ENCODE measurements at places on chromosomes 13 and 19.

- DNase-seq, result no peak
These were observed 72.5 kb downstream of the PCDH17 start for GRCh38 chr13:57704031-57704430.

DNA sequence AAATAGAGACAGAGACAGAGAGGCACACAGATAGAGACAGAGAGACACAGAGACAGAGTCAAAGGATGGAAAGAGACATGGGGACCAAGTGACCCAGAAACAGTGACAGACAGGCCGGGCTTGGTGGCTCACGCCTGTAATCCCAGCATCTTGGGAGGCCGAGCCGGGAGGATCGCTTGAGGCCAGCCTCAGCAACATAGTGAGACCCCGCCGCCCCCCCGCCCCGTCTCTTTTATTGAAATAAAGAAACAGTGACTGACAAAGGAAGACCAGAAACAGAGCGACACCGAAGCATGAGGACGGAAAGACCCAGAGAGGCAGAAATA is 848 bp upstream of the NECTIN2 start:
- no peak for DNase-seq

- DNase-seq, result no peak
These were observed 242.8 kb downstream of the ENOX1 start for GRCh38 chr13:43544011-43544410.

- DNase-seq, result no peak
These were observed 176.4 kb downstream of the FLT1 start for GRCh38 chr13:28318496-28318895.

DNA sequence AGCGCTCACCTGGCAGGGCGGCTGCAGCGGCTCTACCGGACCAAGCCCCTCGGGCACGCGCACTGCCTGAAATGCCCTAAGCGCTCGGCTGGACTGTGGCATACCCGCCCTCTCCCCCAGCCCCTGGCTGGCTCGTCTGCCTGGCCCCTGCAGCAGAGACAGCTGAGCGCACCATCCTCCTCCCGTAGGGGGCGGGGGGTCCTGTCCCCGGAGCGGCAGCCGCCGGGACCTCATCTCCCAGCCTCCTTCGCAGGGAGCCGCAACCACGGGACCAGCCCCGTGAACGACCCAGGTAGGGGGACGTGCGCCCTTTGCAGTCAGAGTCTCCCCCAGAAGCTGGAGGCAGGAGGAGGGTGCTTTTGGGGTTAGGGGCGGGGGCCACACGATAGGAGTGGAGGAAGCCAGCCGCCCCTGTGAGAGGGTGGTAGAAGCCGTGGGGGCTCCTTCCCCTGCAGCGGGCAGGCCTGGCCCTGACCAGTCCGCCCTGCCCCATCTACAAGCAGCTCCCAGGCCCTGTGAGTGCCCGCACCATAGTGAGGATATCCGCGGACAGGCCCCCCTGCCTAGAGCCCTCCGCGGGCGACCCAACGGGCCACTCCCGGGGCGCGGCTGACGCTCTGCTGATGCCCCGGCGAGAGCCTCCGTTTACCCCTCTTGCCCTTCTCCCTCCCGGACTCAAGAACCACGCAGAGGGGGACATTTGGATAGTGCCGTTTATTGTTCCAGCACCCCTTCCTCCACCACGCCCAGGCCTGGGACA is 34.2 kb downstream of the ZNF787 start:
- no peak for DNase-seq

- DNase-seq, result peak; percentile 62
These were observed 3.0 kb upstream of the SLC6A16 start for GRCh38 chr19:49327878-49328544.

- DNase-seq, result no peak
These were observed 62.6 kb downstream of the MLLT1 start for GRCh38 chr19:6216996-6217751.

- no peak for DNase-seq
These were observed 517.5 kb downstream of the KLF5 start for GRCh38 chr13:73576291-73576690.

- no peak for DNase-seq
These were observed 37.5 kb upstream of the CEACAM20 start for GRCh38 chr19:44566984-44567383.

DNA sequence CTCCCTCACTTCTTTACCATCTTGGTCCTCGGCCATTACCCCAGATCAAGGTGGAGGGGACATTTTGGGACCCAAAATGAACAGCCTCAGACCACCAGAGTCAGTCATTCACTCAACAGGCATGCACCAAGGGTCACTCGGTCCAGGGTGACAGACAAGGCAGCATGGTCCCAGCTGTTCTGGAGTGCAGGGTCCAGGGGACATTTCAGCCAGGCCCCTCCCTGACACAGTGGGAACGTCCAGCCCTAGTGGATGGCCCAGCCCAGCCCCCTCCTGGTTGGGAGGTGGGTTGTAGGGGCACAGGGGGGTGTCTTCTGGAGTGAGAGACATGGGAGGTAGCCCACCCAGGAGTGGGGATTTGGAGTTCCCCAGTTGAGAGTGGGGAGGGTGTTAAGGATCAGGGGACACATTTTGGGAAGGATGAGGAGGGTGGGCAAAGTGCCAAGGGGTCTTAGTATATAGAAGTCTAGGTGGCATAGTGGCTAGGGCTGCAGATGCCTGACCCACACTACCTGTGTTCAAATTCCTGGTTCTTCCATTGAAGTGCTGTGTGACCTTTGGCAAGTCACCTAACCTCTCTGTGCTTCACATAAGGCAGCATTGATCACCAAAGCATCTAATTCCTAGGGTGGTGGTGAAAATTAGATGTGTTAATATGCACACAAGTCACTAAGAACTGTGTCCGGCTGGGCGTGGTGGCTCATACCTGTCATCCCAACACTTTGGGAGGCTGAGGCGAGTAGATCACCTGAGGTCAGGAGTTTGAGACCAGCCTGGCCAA is 2.5 kb upstream of the FCER2 start:
- DNase-seq, result no peak

DNA sequence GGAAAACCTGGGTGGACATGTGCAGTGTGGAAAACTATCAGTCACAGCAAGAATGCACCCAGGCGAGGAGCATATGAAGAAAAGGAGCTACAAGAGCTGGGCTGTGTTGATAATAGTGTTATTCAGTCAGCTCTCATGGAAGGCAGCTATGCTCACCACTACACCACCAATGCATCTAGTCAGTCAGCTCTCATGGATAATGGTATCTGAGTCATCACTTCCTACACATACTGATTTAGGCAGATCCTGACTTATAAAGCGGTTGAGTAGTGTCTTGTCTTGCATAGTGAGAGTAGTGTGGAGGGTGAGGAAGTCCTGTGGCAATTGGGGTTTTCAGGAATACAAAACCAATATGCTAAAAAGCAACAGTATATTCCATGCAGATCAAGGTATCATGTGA is 9.1 kb upstream of the ZNF160 start:
- no peak for DNase-seq

GRCh38 chr19:56132316-56132822 is 8.7 kb upstream of the ZNF444 start:
- no peak for DNase-seq

- no peak for DNase-seq
These were observed 51.5 kb downstream of the BICRA start for GRCh38 chr19:47660435-47660832.

DNA sequence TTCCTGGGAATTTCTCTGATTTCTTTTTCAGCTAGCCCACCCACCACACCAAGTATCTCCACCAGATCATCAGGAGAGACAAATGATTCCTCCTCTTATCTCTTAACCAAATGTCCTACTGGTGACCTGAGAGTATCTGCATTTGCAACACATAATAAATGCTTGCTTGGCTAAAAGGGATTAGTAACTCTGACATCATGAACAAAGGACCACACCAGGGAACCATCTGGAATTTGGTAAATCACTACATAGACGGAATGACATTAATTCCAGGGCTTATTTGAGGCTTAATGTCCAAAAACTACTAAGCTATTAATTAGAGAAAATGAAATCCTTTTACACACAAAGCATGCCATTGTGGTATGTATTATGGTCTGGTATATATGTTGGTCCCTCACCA is 139.0 kb downstream of the RAP2A start:
- no peak for DNase-seq

GRCh38 chr19:16559780-16560276 is 12.4 kb downstream of the SLC35E1 start:
- DNase-seq, result no peak

GRCh38 chr13:74464670-74465069 is 330.5 kb upstream of the KLF12 start:
- DNase-seq, result no peak

DNA sequence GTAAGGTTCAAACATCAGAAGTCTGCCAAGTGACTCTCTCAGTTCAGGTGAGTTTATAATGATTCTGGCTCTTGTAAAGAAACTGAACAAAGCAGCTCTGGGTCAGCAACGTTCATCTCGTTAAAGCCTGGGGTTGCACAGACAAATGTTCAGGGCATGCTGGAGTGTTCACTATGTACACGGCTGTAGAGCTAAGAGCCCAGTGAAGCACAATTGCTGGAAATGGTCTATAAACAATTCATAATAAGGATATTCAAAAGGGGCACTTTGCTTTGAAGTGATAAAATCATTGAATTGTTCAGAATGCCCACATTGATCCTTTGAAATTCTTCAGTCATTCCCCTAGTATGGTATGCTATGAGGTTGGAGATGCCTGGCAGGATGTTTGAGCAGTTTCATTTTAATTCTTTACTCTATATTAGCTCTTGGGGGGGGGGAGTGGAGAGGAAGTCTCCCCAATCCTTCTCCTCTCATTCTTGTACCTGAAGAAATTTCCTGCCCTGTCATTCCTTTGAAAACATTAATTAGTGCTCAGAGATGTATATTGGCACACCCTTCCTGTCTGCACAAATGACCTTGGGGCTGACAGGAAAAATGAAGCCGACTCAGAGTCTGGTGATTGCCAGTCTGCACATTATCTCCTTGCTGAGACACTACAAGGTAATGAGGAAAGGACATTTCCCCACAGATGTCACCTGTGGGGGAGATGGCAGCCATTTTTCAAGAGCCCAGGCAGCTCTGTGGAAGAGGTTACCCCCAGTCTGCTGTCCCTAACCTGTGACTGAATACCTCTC is 145.5 kb downstream of the DLEU7 start:
- no peak for DNase-seq

- DNase-seq, result no peak
These were observed 15.3 kb downstream of the PIN1 start for GRCh38 chr19:9850235-9850959.

GRCh38 chr13:79401259-79402070 is 4.6 kb downstream of the RBM26 start:
- no peak for DNase-seq

DNA sequence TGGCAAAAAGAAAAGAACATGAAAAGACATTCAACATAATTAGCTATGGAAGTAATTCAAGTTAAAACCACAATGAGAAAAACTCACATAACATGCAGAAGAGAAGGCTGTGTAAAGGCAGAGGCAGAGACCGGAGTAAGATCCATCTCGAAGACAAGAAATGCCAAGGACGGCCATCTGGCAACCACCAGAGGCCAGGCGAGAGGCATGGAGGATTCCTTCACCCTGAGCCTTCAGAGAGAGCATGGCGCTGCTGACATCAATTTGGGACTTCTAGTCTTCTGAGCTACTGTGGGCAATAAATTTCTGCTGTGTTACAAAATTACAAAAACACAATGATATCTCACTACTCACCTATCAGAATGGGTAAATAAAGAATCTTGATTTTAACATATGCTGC is 381.0 kb downstream of the TSHZ3 start:
- DNase-seq, result no peak

- DNase-seq, result peak; percentile 58
These were observed 718 bp downstream of the CDK8 start for GRCh38 chr13:26254583-26255111.

DNA sequence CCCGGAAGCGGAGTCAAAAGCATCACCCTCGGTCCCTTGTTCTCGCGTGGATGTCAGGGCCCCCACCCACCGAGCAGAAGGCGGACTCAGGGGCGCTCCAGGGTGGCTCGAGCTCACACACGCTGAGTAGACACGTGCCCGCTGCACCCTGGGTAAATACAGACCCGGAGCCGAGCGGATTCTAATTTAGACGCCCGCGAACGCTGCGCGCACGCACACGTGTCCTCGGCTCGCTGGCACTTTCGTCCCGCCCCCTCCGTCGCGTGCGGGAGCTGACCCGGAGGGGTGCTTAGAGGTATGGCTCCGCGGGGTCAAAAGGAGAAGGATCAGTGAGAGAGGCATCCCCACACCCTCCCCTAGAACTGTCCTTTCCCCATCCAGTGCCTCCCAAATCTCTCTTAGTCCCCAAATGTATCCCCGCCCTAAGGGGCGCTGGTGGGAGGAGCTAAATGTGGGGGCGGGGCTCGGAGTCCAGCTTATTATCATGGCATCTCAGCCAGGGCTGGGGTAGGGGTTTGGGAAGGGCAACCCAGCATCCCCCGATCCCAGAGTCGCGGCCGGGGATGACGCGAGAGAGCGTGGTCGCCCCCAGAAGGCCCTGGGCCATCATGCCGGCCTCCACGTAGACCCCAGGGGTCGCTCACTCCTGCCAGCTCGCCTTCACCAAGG is 451 bp upstream of the ICAM5 start:
- DNase-seq, result peak; percentile 80

DNA sequence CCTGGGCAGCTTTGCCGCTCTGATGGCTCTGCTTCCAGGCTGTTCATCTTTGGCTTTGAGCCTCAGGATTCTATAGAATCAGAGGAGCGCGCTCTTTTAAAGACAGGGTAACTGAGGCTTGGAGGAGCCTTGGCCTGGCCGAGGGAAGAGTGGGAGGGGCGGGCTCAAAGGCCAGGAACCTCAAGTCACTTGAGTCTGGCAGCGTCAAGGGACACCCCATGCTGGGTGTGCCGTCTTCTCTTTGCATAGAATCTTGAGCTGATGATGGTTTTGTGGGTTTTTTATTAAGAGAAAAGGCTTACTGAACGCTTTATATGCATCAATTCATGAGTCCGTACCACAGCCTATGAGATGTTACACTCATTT is 1.1 kb downstream of the PGLS start:
- DNase-seq, result no peak

DNA sequence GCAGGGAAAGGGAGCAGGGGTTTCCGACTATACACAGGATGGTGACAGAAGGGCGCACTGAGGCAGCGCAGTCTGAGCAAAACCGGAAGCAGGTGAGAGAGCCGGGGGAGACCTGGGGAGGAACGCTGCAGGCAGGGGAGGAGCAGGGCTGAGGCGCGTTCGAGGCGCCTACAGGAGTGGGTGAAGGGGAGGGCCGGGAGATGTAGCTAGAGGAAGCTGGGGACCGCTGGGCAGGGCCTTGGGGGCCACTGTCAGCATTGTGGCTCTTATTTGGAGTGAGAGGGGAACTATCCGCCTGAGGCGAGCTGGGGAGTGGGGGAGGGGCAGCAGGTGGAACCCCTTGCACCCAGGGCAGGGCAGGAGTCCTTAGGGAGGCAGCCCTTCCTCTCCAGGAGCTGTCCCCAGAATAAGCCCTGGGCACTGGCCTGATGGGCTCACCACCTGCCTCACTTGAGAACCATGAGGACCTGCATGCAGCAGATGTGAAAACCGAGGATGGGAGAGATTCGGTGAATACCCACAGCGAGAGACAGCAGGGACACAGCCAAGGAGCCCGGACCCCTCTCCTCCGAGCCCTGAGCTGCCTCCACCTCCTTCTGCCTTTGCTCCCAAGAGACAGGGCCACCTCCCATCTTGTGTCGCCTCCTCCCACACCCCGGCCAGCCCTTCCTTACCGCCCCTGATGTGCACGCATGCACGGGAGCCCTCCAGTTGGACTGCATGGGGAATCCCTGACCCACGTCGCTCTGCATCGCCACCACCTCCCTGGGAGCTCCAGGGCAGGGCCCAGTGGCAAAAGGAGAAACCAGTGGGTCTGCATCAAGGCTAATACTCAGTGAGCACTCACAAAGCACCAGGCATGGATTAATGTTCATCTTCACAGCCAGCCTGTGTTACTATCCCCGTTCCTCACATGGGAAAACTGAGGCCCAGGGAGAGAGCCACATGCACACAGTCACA is 10.3 kb downstream of the AKT2 start:
- DNase-seq, result no peak

GRCh38 chr13:41716236-41716635 is 244.7 kb downstream of the VWA8 start:
- no peak for DNase-seq

Measured in activated T-cell treated with anti-CD3 and anti-CD28 coated beads, Interleukin-2, amount 50 U/mL, for 48 hours (primary cell).